ENCODE measurements at places on chromosomes 5 and 9.

DNA sequence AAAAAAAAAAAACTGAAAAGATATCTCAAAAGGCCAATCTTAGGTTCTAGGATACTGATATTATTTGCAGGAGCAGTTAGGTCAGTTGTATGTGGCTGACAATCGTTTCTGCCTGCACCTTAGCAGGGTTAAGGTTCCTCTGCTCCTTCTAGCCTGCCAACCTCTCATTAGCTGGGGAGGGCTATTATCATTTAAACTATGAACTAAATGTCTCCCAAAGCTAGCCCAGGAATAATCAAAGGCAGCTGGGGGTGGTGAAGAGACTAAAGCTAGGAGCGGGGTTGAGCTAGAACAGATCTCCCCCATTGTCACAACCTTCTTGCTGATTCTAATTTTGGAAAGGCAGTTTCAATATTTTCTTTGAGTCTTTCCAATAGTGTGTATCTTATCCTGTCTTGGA lies 99.9 kb downstream of the ICE1 start:
- DNase-seq: no peak

- DNase-seq: no peak
These were observed 18.6 kb upstream of the PLIN2 start for GRCh38 chr9:19145881-19146280.

DNA sequence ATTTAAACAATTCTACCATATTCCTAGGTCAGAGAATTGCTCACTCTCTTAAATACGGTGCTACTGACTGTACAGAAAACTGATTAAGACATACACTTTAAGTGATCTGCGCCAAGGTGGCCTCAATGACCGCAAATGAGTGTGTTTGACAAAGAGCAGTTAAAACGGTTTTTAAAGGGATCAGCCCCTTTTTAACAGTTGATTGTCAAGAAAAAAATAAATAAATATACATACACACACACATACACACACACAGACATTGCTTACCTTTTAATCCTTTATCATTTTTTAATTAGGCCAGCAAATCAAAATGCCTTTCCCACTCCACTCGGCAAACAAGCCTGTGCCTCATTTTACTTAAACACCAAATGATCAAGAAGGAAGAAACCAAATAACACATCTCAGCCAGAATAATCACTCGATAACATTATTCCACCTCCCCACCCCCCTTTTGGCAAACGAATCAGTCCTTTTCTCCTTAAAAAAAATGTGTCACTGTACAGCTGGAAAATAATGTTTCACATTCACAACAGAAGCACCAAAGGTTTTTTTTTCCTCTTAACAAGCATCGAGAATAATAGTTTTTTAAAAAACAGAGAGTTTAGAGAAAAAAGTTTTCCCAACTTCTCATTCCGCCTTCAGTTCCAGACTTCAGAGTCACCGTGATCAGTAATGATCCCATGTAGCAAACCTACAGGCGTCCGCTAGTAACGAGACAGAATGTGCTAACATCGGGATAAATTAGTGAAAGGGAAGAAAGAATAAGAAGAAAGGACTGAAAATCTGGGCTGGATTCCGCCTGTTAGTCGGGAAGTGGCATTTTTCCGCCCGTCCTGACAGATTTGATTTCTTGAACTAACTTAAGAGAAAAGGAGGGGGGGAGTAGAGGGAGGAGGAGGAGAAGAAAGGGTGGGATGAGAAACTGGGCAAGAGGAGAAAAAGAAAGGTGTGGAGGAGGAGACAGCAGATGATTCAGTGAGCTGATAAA lies at the start of gene ZNF608:
Gene ZNF608 (minus strand): TSS at position 712 of the 988 bp plus-strand sequence. CDS start 1,650 bp downstream, outside the sequence.
- DNase-seq: no peak

- DNase-seq: no peak
These were observed 151.2 kb upstream of the ADRA1B start for GRCh38 chr5:159765135-159765433.

- no peak for DNase-seq
These were observed 20.1 kb downstream of the DIAPH1 start for GRCh38 chr5:141598391-141599345.

GRCh38 chr5:128796506-128796905 lies 168.8 kb upstream of the SLC27A6 start:
- DNase-seq: no peak

GRCh38 chr5:37834542-37835379 lies 5.1 kb downstream of the GDNF start:
- DNase-seq: no peak

GRCh38 chr9:31272456-31273295 lies 1111.8 kb upstream of the ACO1 start:
- DNase-seq: no peak

- no peak for DNase-seq
These were observed 148.3 kb downstream of the RANBP17 start for GRCh38 chr5:171010086-171010485.

DNA sequence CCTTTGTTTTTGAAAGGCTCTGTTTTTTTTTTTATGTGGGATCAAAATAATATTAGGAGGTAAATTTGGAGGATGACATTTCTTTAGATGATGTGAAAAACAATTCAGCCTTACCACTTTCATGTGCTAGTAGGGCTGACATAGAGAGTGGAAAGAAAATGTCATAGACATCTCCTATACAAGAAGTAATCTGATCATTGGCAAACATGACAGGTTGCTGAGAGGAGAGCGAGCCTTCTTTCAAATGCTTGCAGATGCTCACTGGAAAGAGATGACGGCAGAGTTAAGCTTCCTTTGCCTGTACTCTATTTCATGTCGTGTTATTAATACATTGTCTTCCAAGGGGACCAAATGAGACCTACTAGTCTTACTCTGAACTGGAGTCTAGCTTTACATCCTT lies 160.1 kb upstream of the DAP start:
- no peak for DNase-seq

GRCh38 chr5:142293486-142293885 lies 31.3 kb downstream of the SPRY4 start:
- no peak for DNase-seq

- no peak for DNase-seq
These were observed 20.0 kb downstream of the ANKRD33B start for GRCh38 chr5:10583663-10584572.

- no peak for DNase-seq
These were observed 11.9 kb upstream of the CACNA1B start for GRCh38 chr9:137865581-137866145.

DNA sequence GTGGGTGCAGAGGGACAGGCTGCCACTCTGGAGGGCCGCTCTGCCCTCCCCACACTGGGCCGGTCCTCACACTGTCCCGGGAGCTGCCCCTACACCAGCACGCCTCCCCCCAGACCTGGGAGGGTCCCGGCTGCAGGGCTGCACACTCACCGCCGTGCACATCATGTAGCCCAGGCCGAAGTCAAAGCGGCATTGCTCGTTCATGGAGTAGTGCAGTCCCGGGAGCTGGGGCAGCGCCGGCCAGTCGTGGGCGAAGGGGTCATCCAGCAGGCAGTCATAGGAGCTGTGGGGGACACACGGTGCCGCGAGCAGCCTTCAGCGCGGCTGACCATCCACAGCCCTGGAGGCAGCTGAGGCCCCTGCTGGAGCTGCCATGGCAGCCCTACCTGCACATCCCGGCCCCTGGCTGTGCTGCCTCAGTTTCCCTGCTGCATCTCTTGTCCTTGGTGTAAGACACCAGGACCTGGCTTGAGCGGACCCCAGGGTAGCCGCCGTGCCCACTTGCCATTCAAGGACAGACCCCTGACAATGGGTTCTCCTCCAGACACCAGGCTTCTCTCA lies 93.2 kb downstream of the ZNF354C start:
- no peak for DNase-seq

DNA sequence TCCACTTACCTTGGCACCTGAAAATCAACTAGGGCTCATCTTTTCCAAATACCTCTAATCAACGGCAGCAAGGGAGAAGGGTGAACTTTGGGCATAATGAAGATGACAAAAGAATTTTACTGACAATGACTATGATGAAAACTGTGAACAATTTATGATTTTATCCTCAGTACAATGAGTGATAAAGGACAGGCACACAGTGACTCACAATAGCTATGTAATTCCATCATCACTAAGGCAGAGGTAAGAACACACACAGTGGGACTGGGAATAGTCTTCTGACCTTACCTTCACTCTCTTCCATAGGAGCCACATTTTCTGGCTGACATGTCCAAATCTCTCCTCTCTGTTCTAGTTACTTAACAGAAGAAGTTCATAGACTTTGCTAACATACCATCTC lies 26.1 kb upstream of the KCNV2 start:
- no peak for DNase-seq

DNA sequence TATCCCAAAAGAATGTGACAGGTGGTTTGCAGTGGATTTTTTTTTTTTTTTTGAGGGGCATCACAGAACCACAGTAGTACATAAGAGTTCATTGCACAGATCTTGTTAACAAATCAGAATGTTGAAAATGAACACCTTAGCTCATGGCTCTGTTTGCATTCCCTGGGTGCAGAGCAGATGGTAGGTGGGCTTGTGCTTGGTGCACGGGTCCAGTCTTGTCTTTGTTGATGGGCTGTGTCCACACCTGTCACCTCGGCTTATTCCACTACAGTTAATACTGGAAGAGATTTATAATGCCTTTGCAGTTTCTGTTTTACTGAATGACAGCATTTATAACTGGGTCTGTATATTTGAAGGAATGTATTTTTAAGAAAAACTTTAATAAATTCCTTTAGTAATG lies 146.6 kb downstream of the KDM4C start:
- no peak for DNase-seq

Measured in stimulated activated CD8-positive, alpha-beta memory T cell treated with anti-CD3 and anti-CD28 coated beads, Interleukin-15, amount 100 ng/mL, for 1 hour (primary cell).